ENCODE measurements at places on chromosomes 5 and 9.

DNA sequence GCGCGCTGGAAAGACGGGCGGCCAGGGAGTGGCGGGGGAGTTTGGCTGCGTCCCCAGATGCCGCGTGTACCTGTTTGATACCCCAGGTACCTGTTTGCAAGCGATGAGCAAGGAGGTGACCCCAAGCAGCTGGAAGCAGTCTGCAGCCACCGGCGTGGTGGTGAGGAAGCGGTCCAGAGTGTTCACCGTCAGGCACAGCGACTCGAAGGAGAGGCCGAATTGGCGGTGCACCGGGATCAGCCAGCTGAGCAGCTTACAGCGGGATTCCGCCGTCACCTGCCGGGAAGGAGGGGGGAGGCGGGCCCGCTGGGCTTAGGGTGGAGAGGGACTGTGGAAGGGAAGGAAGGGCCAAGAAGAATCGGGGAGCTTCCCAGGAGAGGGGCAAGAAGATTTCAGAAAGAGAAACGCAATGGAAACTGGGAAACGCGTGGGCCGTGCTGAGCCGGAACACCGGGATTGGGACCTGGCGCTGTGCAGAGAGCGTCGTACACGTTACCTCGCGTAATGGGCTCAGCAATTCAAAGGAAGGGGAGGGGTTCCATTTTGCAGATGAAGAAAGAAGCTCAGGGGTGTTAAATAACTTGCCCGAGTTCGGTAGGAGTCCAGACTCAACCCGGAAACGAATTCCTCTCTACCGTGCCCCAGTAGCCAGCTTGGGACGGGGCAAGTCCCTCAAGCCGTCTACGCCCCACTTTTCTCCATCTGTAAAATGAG lies 980 bp downstream of the CCNO start:
- peak; percentile 20 for DNase-seq

- DNase-seq, result no peak
Observed at GRCh38 chr5:3430691-3431090, 164.9 kb upstream of the IRX1 start.

DNA sequence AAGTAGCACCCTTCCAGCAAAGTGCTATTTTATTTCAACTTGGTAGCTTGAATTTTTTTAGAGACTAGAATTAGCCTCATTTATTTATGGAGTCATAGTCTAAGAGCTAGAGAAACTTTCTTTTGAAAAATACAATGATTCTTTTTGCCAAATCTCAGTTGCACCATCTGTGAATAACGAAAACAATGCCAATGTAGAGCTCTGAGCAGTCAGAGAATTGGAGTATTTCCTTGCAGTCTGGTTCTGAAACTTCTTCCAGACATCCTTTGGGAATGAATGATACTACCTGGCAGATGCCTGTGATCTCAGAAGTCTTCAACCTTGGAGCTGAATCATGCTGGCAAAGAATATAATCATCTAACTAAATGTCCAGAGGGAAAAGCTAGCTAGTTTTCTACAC lies 511.5 kb upstream of the CYLC2 start:
- DNase-seq, result no peak

DNA sequence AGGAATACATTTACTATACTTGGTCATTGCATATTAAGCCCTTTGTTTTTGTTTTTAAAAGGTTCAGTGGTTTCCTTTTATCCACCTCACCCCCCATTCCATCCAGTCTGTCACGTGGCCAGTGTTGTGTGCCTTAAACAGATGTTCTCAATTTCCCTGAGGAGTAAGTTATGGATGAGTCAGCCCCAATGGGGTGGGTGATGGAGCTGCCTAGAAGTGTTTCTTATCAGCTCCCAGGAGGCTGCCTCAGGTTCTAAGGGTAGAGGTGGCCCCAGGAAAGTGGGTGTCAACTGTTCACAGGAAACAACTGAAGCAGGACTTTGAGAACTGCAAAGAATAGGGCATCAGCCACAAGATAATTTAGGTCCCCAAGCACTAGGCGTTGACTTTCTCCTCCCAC lies 41.1 kb downstream of the ACTBL2 start:
- DNase-seq, result no peak

DNA sequence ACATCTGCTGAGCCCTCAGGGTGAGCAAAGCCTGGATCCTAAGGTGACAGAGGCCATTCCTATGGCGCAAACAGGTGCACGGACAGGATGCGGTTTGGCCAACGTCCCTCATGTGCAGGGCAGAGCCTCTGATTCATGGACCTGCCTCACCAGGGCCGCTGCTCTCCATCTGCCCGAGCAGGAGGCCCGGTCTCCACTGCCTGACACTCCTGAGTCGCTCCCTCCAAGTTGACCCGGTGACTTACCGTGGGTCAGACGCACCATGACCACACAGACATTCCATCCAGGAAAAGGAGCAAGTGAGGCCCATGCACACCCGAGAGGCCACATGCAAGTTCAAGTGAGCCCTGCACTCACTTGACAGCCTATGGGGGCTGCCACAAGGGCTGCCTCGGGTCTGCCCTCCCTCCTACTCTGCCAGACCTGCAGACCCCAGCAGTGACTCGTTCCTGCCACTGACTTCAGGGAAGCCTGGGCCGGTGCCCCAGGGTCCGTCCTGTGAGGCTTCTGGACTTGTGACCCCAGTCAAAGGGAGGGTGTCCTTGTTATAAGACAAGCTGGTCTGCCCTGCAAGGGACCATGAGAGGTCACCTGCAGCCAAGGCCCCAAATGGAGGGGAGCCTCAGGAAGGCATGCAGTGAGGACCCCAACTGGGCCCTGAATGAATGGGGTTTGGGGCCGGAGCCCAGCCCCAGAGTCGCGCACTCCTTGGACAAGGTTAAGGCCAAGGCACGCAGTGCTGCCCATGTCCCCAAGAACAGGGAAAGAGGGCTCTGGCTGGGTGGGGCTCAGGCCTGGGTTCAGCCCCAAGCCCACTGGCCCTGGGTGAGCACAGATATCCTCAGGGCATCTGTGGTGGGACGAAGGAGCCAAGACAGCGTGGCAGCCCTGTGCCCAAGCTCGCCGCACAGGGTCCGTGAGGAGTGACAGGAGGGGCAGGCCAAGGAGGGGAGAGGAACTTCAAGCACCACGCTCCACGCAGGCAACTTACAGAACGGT lies 10.1 kb downstream of the BRD3OS start:
- no peak for DNase-seq

GRCh38 chr9:96163712-96164111 lies 138.3 kb downstream of the HSD17B3 start:
- DNase-seq, result no peak

DNA sequence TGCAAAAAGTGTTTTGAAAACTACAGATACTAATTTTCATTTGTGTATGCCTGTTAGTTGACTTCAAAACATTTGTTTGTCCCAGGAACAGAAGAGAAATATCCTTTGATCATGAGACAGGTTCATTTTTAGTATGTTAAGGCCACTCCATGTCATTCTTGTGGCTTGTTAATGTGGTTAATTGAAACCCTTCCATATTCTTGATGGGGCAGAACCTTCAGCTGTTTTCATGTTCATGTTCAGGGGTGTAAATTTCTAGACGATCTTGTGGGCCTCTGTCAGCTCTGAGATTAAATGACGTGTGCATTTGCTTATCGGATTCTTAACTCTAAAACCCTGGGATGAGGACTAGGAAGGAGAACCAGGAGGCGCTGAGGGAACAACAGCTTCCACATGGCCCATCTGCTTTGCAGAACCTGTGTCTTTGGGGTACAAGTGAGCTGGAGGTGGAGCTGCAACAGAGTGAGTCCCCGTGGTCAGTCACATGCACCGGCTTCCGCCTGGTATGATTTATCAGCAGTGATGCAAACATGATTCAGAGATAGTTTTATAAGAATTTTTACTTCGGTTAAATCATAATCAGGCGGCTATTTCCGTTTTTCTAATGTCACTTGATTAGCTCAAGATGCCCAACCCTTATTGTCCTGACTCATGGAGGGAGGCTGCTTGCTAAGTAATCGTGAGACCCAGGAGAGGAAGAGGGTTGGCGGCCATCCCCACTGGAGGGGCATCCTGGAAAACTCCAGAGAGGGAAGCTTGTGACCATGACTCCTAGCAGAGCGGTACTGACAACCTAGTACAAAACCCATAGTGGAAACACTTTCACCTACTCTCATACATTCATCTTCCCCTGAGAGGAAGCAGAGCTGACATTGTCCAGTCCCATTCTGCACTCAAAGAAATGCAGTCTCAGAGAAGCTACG lies 138.4 kb downstream of the C9orf152 start:
- DNase-seq, result no peak

Data from stimulated activated naive CD8-positive, alpha-beta T cell treated with anti-CD3 and anti-CD28 coated beads, Interleukin-15, amount 100 ng/mL, for 72 hours (primary cell).